ENCODE measurements at places on chromosomes 12 and 14.

- peak; percentile 41 for DNase-seq
Measured at GRCh38 chr14:49946320-49947141, 53.6 kb downstream of the ARF6 start.

GRCh38 chr14:69259527-69260189 is at the start of gene GALNT16:
Gene GALNT16, plus strand, starts transcription at chr14:69260158. Its CDS starts 133 bp downstream, at chr14:69260291.
- no peak for DNase-seq

- no peak for DNase-seq
Measured at GRCh38 chr14:73684627-73685026, 29.6 kb downstream of the PNMA1 start.

- no peak for DNase-seq
Measured at GRCh38 chr14:100438678-100439592, 115.8 kb downstream of the SLC25A47 start.

- no peak for DNase-seq
Measured at GRCh38 chr12:108560321-108560721, 652 bp downstream of the SART3 start.

DNA sequence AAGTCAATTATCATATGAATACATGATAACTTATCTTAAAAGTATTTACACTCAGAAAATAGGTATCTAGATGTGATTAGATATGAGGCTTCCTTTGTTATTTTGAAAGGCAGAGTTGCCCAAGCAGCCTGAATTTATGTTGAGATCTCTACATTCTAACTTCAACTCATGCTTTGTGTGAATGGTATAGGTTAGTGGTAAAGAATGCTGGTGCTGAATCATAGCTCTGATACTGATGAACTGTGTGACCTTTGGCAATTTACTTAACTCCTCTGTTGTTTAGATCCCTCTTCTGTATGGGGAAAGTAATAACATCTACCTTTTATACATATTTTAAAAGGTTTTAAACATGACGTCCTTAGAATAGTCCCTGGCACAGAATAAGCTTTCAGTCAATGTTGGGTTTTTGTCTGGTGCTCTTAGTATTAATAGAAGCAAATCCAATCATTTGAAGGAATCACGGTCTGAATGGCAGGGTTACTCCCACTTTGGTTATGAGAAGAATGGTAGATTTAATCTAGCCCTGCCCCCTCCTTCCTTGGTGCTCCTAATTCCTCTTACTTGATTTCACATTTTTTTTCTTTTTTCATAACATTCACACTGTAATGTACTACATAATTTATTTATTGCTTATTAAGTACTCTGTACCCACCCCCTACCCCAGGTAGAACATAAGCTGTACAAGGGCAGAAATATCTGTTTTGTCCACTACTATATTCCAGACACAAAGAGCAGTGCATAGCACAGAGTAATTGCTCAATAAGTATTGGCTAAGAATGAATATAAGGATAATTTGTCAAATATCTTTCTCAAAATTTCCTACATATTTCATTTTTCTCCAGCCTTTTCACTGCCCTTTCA is 203.3 kb upstream of the KRR1 start:
- no peak for DNase-seq
